ENCODE measurements at places on chromosomes 6 and 20.

- no peak for DNase-seq
These were observed 109.8 kb upstream of the PTPRK start for GRCh38 chr6:128630213-128630612.

DNA sequence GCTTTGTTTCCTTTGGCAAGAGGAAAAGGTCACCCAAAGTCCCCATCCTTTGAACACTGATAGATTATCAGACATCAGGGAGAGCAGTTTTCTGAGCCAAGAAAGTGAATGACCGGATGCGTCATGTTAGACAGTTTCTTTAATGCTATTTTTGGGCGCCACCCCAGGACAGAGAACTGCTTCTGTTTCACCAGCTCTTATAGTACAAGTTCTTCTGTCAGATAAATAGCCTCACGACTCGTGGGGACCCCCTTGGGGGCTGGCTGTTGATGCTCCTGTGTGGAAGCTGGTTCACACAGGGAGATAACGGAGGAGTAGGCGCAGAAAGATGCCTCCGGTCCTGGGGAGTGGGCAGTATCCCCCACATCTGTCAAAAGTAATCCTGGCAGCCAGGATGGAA lies 54.6 kb downstream of the NPEPL1 start:
- no peak for DNase-seq

- DNase-seq = no peak
These were observed 361.6 kb downstream of the THBS2 start for GRCh38 chr6:168892031-168892430.

DNA sequence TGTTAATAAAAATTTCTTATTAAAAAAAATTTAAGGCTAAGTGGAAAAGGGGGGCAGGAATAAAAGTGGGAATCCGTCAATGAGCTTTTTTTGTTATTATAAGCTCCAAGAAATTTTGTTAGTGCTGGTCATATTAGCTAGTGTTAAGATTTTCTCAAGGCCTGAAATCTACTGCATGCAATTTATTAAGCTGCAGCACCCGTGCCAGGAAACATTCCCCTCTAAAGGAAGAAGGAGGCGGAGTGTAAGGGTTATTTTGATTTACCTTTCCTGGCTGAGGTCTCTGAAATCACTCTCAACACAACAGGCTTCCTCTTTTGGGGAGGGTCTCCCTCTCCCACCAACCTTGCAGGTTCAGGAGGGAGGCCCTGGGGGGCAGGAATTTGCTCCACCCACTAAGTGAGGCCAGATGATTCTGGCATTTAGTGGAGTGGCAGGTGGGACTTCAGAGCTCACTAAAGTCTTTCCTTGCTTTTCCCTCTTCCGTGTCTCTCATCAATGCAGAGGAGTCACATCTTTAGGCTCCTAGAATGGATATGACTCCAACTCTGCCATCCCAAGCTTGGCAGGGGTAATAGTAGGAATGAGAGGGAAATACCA lies 168.8 kb downstream of the BCAS1 start:
- no peak for DNase-seq

DNA sequence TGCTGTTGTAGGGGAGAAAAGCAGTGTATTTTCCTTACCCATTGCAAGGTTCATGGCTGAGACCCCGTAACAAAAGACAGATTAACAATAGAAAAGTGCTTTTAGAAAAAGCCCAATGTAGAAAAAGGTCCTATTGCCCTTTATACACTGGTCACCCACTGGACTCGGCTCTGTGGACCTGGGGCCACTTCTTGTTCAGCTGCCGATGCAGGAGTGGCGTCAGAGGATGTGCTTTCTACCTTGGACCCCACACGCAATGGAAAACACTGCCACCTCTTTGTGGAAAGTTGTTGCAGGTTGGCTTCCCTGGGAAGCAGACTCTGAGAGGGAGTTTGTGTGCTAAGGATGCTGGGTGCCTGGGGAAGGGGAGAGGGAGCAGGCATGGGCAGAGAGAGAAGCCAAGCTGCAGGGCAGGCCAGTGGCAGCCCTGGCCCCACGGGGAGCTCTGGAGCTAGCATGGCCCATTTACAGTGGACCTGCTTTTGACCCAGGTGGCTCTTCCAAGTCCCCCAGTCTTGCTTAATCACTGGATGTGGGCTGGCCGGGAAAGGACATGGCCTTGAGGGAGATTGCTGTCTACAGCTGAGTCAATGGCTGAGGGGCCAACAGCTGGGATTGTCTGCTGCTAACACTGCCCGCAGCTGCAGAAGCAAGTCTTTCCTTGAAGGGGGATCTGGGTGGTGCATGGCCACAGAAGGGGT lies 142.9 kb downstream of the CDC5L start:
- no peak for DNase-seq
